ENCODE measurements at places on chromosomes 11 and 22. TPM values are rescaled to one million over a fixed set of nuclear protein-coding genes. Genes with fewer than 3 reads are reported as not detected.

GRCh38 chr22:35839841-35840301 lies 122.2 kb downstream of the APOL5 start:
- H3K27me3 ChIP-seq = no peaks in the 10 kb centered on the region
- H3K4me1 ChIP-seq = peaks cover 14% of the 10 kb centered on the region
- H3K36me3 ChIP-seq = no peaks in the 10 kb centered on the region

DNA sequence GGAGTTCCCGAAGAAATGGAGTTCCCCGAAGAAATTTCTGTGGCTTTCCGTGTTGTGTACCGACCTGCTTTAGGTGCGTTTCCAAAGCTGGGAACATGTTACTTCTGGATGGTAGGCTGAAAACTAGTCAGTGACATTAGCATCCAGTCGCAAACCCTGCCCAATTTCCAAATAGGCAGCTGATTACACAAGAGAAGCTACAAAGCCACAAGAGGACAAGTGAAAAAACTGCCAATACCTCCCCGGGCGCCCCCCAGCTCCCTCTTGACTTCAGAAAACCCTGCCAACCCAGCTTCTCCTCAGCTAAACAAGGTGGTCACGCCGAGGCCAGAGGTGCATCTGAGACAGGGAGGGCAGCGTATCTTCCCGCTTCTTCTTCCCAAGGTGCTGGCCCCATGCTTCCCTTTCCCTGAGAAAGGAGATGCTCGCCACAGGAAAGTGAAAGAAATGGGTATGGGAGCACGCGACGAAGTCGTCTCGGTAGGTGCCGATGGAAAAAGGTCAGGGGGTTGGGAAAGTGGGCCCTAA lies 551 bp downstream of the AGBL2 start:
- H3K4me3 ChIP-seq = no peak overlapping the region
- no peak overlapping the region for H3K27ac ChIP-seq
- H3K4me1 ChIP-seq = no peaks in the 10 kb centered on the region
- H3K27me3 ChIP-seq = no peaks in the 10 kb centered on the region

- H3K27me3 ChIP-seq = no peaks in the 10 kb centered on the region
- no peaks in the 10 kb centered on the region for H3K36me3 ChIP-seq
- no peak overlapping the region for H3K4me3 ChIP-seq
- H3K27ac ChIP-seq = no peak overlapping the region
These were observed 1054.3 kb upstream of the TENM4 start for GRCh38 chr11:80495116-80495515.

DNA sequence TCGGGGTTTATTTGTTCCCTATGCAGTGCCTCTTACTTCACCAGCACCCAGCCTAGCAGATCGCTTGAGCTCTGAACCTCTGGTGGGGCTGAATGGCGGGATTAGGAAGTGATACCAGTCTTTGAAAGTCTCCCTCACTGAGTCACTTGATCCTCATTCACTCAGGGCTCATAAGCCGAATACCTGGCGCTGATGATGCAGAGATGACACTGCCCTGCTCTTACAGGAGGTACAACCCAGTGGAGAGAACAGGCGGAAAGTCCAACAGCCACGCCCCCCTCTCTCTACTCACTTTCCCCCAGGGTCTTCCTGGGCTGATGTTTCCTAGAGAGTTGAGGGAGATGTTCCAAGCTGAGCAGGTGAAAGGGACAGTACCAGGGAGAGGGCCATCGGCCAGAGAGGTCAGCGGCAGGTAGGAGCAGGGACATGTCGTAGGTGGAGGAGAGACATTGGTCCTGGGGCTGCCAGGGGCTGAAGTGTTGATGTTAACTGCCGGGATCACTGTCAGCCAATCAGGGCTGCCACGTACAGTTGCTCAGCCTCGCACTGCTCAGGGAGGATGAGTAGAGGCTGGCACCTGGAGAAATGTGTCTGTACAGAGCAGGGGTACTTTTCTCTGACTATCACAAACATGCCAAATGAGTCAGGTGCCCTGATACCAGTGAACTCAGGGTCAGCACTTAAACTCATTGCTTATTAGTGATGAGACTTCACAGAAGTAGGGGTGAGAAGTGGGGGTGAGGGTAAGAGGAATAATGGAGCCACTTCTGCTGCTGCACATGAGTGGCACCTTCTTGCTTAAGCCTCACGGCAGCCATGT lies 9.9 kb upstream of the APOBEC3A start:
- no peaks in the 10 kb centered on the region for H3K4me1 ChIP-seq
- 0 out of 2 replicates have a peak, but pooled peaks cover 1% of the 10 kb centered on the region for H3K27me3 ChIP-seq
- no peak overlapping the region for H3K27ac ChIP-seq
- DNase-seq = no peak
- H3K4me3 ChIP-seq = no peak overlapping the region
- H3K36me3 ChIP-seq = no peaks in the 10 kb centered on the region

The TRPM5 gene
- not detected for total RNA-seq

- no peak overlapping the region for H3K4me3 ChIP-seq
- no peak overlapping the region for H3K27ac ChIP-seq
- H3K27me3 ChIP-seq = no peaks in the 10 kb centered on the region
- DNase-seq = no peak
- H3K36me3 ChIP-seq = peaks cover 7% of the 10 kb centered on the region
These were observed 100.8 kb downstream of the TP53I11 start for GRCh38 chr11:44849922-44850321.

- DNase-seq = no peak
- H3K27ac ChIP-seq = no peak overlapping the region
- no peaks in the 10 kb centered on the region for H3K4me1 ChIP-seq
- no peaks in the 10 kb centered on the region for H3K27me3 ChIP-seq
- no peak overlapping the region for H3K4me3 ChIP-seq
- no peaks in the 10 kb centered on the region for H3K36me3 ChIP-seq
These were observed 475.4 kb upstream of the FAT3 start for GRCh38 chr11:91749251-91749650.

The DEFB131B gene
- total RNA-seq = not detected

The BTG4 gene
- not detected for total RNA-seq

DNA sequence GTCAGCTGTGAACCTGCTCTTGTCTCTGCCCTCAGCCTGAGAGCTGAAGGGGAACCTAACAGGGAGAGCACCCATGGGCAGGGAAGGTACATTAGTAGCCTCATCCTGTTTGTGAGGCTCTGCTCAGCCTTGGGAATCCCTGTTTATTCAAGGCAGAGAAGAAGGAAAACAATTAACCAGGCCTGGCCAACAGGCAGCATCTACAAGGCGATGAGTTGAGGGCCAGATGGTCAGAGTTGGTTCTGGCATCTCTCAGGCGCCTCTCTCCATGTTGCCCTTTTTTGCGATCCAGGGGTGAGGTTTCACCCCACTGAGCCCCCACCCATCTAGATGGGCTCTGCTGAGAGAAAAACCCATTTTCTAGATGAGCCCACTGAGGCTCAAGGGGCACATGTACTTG lies 54.0 kb upstream of the TOP3B start:
- DNase-seq = no peak
- no peaks in the 10 kb centered on the region for H3K36me3 ChIP-seq
- H3K27ac ChIP-seq = no peak overlapping the region
- H3K4me1 ChIP-seq = no peaks in the 10 kb centered on the region

The GUCY1A2 gene
- 0.58 TPM for total RNA-seq

- H3K27me3 ChIP-seq = no peaks in the 10 kb centered on the region
- no peaks in the 10 kb centered on the region for H3K36me3 ChIP-seq
These were observed 16.7 kb downstream of the MMP7 start for GRCh38 chr11:102513869-102514268.

DNA sequence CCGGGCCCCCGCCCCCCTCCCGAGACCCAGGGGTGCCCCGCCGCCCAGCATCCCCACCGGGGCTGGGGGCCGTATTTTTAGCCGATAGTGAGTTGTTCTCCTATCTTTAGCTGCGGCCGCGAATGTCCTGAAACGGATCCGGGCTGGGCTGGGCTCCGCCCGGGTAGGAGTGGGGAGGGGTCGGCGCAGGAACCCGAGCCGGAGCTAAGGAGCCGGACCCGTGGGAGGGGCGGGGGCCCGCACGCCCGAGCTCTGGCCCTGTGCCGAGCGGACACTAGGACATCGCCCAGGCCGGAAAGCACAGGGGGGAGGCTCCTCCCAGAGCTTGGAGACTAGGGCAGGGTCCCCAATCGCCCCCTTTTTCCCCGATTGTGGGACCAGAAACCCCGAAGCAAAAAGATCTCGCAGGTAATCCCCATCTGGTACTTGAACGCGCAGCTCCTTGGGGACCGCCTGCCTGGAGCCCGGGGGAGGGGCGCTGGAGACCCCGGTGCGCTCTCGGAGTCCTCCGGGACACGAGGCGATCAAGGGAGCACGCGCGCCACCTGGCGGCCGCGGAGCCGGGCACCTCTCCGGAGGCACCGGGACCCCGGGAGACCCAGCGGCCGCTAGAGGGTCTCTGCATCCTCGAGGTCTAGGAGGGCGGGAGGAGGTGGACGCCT lies 669 bp downstream of the CDC42EP2 start:
- DNase-seq = peak; percentile 86
- H3K36me3 ChIP-seq = no peaks in the 10 kb centered on the region
- H3K4me3 ChIP-seq = peak overlapping the region; percentile 79
- peaks cover 34% of the 10 kb centered on the region for H3K4me1 ChIP-seq
- H3K27me3 ChIP-seq = no peaks in the 10 kb centered on the region

DNA sequence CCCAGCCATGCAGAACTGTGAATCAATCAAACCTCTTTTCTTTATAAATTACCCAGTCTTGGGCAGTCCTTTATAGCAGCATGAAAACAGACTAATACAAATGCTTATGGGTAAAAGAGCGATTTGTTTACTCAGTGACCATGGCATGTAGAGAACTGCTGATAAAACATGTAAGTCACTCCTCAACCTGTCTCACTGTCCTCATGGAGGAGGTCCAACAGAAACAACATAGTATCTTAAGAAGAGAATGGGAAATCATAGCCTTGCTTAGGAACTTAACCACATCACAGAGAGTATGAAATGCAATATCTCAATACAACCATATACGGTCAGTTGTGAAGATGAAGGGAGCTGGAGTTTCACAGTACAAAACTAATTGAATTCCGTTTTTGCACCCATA lies 1734.0 kb upstream of the RAG2 start:
- no peaks in the 10 kb centered on the region for H3K27me3 ChIP-seq
- no peaks in the 10 kb centered on the region for H3K4me1 ChIP-seq
- H3K36me3 ChIP-seq = no peaks in the 10 kb centered on the region
- DNase-seq = no peak
- no peak overlapping the region for H3K27ac ChIP-seq

The KCNJ11 gene
- total RNA-seq = 5.9 TPM

- H3K27me3 ChIP-seq = no peaks in the 10 kb centered on the region
- H3K36me3 ChIP-seq = no peaks in the 10 kb centered on the region
- no peak overlapping the region for H3K4me3 ChIP-seq
These were observed 72.8 kb upstream of the MTMR2 start for GRCh38 chr11:95996621-95997235.

DNA sequence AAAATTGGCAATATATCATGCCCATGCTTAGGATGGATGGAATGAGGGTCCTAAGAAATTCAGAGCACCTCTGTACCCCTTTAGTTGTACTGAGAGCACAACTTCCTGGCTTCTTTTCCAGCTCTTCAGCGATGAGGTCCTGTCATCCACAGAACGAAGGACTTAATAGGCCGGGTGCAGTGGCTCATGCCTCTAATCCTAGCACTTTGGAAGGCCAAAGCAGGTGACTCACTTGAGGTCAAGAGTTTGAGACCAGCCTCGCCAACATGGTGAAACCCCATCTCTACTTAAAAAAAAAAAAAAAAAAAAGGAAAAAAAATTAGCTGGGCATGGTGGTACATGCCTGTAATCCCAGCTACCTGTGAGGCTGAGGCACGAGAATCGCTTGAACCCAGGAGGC lies 125.3 kb upstream of the BMAL1 start:
- H3K4me1 ChIP-seq = no peaks in the 10 kb centered on the region
- H3K36me3 ChIP-seq = no peaks in the 10 kb centered on the region
- H3K4me3 ChIP-seq = no peak overlapping the region
- no peaks in the 10 kb centered on the region for H3K27me3 ChIP-seq
- no peak for DNase-seq

GRCh38 chr11:125314276-125315078 lies 149.9 kb downstream of the PKNOX2 start:
- H3K4me3 ChIP-seq = no peak overlapping the region
- H3K4me1 ChIP-seq = peaks cover 12% of the 10 kb centered on the region
- no peaks in the 10 kb centered on the region for H3K36me3 ChIP-seq
- no peak for DNase-seq
- H3K27me3 ChIP-seq = no peaks in the 10 kb centered on the region

The SYT9 gene
- not detected for total RNA-seq

The OR4C5 gene
- total RNA-seq = not detected

The FAT3 gene
- total RNA-seq = 23.1 TPM

GRCh38 chr22:46678003-46678657 lies 57.9 kb downstream of the GRAMD4 start:
- no peak overlapping the region for H3K27ac ChIP-seq
- H3K36me3 ChIP-seq = no peaks in the 10 kb centered on the region
- DNase-seq = no peak

DNA sequence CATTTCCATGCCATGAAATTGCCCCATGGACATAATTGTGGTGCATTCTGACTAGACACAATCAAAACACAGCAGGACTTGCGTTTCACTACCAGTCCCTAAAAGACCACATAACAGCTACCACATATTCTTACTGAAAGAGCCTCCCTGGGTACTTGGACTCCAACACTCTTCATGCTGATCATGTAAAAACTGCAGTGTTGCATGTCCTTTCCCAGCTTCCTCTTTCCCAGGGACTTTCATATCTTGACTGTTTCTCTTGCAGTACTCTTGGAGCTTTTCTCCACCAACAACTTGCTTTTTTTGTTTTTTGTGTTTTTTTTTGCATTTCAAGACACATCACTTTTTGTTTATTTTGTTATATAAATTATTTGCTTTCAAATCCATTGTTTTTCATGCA lies 22.9 kb downstream of the MS4A6E start:
- H3K4me1 ChIP-seq = no peaks in the 10 kb centered on the region
- no peak overlapping the region for H3K27ac ChIP-seq
- H3K36me3 ChIP-seq = no peaks in the 10 kb centered on the region
- H3K4me3 ChIP-seq = no peak overlapping the region
- DNase-seq = no peak

GRCh38 chr11:29333993-29334775 lies 682.6 kb downstream of the KCNA4 start:
- 0 out of 2 replicates have a peak, but pooled peaks cover 3% of the 10 kb centered on the region for H3K27me3 ChIP-seq
- H3K4me3 ChIP-seq = no peak overlapping the region
- no peaks in the 10 kb centered on the region for H3K36me3 ChIP-seq
- DNase-seq = peak; percentile 78
- H3K4me1 ChIP-seq = no peaks in the 10 kb centered on the region
- H3K27ac ChIP-seq = no peak overlapping the region

DNA sequence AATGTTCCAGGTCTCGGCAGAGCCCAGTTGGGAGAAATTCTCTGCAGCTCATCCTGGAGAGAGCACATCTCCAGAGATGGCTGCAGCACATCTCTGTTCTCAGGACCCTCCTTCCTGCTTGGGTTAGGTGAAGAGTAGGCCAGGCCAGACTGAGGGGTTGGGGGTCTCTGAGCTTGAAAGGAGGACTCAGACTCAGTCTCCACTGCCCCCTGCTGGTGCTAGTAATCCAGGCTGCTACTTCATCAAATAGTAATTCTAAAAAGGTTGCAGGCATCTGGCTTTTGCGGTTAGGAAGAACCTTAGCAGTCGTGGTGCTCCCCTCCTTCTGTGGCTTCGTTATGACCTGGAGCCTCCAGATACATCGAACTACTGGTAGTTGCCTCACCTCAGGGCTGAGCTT lies 9.7 kb downstream of the TUB start:
- no peaks in the 10 kb centered on the region for H3K36me3 ChIP-seq
- no peaks in the 10 kb centered on the region for H3K27me3 ChIP-seq
- H3K27ac ChIP-seq = no peak overlapping the region
- no peak overlapping the region for H3K4me3 ChIP-seq
- H3K4me1 ChIP-seq = peaks cover 11% of the 10 kb centered on the region
- peak; percentile 77 for DNase-seq

GRCh38 chr11:86954269-86955110 lies 705 bp downstream of the FZD4 start:
- peaks cover 6% of the 10 kb centered on the region for H3K4me1 ChIP-seq
- no peaks in the 10 kb centered on the region for H3K27me3 ChIP-seq

All from SJCRH30 (cell line).